A673 (cell line): ENCODE measurements at places on chromosomes 12 and 14. TPM values are rescaled to one million over a fixed set of nuclear protein-coding genes. Genes with fewer than 3 reads are reported as not detected.
A peak's percentile ranks its signal among the peaks of the same experiment; 100 is the strongest.

DNA sequence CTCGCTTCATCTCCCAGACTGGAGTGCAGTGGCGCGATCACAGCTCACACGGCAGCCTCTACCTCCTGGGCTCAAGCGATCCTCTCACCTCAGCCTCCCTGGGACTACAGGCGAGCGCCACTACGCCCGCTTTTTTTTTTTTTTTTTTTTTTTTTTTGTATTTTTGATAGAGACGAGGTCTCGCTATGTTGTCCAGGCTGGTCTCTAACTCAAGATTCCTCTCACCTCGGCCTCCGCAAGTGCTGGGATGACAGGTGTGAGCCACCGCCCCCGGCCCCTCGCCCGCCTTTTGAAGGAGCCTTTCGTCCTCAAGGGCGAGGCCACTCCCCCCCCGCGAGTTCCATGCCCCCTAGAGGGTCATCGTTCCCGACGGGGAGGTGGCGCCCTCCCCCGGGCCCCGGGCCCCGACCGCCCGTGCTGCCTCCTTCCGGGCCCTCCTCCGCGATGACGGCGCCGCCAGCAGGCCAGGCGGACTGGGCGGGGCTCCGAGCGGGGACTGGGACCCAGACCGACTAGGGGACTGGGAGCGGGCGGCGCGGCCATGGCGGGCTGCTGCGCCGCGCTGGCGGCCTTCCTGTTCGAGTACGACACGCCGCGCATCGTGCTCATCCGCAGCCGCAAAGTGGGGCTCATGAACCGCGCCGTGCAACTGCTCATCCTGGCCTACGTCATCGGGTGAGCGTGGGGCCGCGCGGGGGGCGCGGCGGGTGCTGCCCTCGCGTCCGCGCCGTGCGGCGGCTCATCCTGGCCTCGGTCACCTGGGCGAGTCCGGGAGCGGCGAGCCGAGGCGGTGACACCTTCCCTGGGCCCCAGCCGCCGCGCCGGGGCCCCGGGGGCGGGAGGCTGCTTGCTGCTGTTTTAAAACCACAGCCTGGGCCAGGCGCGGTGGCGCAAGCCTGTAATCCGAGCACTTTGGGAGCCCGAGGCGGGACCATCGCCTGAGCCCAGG lies at the start of gene P2RX4:
TSS of gene P2RX4 (plus strand) at position 506 of the 949 bp plus-strand sequence. CDS start at position 542, 36 bp downstream.
- H3K4me1 ChIP-seq: no peaks in the 10 kb centered on the region
- peak; percentile 88 for DNase-seq
- H3K27me3 ChIP-seq: no peaks in the 10 kb centered on the region
- H3K27ac ChIP-seq: peak within 1 kb of the TSS; percentile 87

GRCh38 chr12:31900271-31900670 lies 58.9 kb upstream of the RESF1 start:
- no peak overlapping the region for H3K4me3 ChIP-seq
- peaks cover 6% of the 10 kb centered on the region for H3K4me1 ChIP-seq
- H3K27me3 ChIP-seq: no peaks in the 10 kb centered on the region
- no peak overlapping the region for H3K27ac ChIP-seq
- DNase-seq: no peak
- no peaks in the 10 kb centered on the region for H3K36me3 ChIP-seq

- no peaks in the 10 kb centered on the region for H3K27me3 ChIP-seq
- peaks cover 45% of the 10 kb centered on the region for H3K36me3 ChIP-seq
- no peak overlapping the region for H3K27ac ChIP-seq
- H3K4me3 ChIP-seq: no peak overlapping the region
- no peak for DNase-seq
- H3K4me1 ChIP-seq: no peaks in the 10 kb centered on the region
Observed at GRCh38 chr12:133202493-133203343, 21.4 kb downstream of the ZNF268 start.

The LMNTD1 gene
- not detected in 2 replicates for total RNA-seq

The CLMN gene
- 8.6 and 12.2 TPM in 2 replicates for total RNA-seq

DNA sequence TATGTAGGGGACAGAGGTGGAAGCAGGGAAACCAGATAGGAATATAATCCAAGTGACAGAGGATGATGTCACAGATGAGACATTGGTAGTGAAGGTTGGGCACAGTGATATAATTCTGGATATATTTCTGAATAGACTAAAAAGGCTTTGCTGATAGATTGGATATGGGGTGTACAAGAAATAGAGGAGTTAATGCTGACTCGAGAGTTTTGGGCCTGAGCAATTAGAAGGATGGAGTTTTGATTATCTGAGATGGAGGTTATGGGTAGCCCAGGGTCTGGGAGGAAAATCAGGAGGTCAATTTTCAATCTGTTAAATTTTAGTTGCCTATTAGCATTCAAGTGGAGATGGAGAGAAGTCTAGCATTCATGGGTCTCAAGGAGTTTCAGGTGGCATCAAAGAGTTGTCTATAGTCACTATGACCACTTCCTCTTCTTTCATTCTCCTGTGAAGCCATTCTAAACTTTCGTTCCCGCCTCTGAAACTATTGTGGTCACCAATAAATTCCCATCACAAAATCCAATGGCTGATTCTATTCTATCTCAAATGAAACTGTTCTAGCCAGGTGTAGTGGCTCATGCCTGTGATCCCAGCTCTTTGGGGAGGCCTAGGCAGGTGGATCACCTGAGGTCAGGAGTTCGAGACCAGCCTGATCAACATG lies 10.6 kb upstream of the ANO6 start:
- no peaks in the 10 kb centered on the region for H3K27me3 ChIP-seq
- H3K4me3 ChIP-seq: no peak overlapping the region
- H3K36me3 ChIP-seq: no peaks in the 10 kb centered on the region
- no peak for DNase-seq
